ENCODE measurements at places on chromosomes 6 and 20.

DNA sequence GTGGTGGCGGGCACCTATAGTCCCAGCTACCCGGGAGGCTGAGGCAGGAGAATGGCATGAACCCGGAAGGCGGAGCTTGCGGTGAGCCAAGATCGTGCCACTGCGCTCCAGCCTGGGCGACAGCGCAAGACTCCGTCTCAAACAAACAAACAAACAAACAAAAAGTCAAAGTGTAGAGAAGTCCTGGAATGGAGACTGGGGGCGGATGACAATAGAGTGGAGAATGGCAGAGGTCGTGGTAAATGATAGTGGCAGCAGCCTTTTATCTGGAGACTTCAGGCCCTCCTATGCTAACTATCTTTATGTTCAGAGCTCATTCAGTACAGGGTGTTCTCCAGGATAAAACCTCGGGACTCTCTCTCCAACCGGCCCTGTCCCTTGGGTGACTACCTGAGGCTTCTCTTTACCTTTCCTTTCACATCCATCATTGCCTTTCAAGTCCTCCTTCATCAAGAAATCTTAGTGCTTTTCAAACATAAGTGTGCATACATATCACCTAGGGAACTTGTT is 1.4 kb upstream of the FKBPL start:
- no peak for DNase-seq

GRCh38 chr6:91743756-91744155 is 1156.9 kb upstream of the MAP3K7 start:
- DNase-seq: no peak

DNA sequence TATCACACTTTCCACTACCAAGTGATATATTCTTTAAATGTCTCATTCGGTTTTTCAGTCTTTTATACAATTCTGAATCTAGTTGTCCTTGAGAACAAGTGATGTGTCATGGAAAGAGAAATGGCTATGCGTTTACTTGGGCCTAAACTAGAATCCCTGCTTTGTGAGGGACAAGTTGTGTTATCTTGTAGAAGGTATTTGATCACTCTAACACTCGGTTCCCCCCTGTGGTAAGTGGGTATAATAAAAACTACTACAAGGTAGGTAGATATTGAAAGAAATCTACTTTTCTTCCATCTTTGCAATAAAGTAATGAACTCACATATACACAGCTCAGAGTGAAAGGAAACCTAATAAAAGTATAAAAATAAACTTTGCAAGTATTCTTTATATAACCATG is 108.9 kb downstream of the MANEA start:
- no peak for DNase-seq

GRCh38 chr6:22783931-22784330 is 214.6 kb downstream of the HDGFL1 start:
- DNase-seq: no peak

GRCh38 chr20:9163251-9163650 is 94.4 kb downstream of the PLCB4 start:
- DNase-seq: no peak

DNA sequence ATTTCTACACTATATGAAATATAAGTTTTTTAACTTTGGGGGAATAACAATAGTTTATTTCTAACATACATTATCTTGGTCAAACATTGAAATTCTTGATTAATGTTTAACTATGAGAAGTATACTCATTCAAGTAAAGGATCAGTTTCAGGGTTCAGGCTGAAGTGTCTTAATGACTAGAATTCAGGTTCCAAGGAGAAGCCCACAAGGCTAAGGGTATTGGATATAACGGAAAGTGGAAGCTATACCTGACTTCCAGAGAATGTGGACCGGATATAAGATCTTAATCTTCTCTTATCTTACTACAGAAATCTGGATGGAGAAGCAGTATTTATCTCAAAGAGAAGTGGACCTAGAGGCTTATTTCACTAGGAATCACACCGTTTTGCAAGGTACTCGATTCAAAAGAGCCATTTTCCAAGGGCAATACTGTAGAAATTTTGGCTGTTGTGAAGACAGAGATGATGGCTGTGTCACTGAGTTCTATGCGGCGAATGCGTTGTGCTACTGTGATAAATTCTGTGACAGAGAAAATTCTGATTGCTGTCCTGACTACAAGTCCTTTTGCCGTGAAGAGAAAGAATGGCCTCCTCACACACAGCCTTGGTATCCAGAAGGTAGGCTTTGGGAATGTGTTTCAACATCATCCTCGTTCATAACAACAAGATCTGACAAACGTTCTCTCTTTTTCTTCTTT is at the start of gene TINAG:
Gene TINAG, plus strand, starts transcription at position 153 of the 697 bp plus-strand sequence. Its CDS starts 110 bp downstream, at position 263.
- no peak for DNase-seq

- DNase-seq: no peak
Observed at GRCh38 chr20:821046-821730, 12.3 kb upstream of the FAM110A start.

GRCh38 chr6:130922922-130923321 is 95.7 kb downstream of the SMLR1 start:
- DNase-seq: no peak

GRCh38 chr6:54245265-54245664 is 63.0 kb upstream of the TINAG start:
- DNase-seq: no peak

Measured in stimulated activated CD4-positive, alpha-beta T cell treated with anti-CD3 and anti-CD28 coated beads, TNF-alpha, amount 100 ng/mL, for 1 hour (primary cell).